ENCODE measurements at places on chromosomes 6 and 20.

- no peak for DNase-seq
Measured at GRCh38 chr20:52722926-52723688, 249.1 kb upstream of the TSHZ2 start.

DNA sequence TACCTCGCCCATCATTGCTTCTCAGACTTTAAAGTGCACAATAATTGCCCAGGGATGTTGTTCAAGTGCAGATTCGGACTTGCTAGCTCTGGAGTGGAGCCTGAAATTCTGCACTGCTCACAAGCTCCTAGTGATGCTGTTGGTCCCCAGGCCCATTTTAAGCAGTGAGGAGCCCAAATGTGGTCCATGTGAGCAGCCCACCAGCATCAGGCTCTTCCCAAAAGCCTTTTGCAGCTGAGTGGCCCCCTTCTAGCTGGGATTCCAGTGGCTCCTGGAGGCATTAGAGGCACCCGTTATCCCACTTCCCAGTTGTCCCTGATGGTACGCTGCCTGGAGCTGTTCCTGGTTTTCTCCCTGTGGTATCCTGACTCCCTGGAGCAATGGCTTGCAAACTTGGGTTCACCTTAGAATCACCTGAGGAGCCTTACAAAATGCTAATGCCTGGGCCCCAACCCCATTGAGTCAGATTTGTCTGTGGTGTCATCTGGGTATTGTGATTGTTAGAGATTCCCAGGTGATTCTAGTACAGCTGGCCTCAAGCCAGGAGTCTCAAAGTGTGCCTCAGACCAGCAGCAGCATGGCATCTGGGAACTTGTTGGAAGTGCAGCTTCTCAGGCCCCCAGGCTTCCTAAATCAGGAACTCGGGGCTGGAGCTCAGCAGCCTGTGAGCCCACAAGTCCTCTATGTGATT lies 186.9 kb upstream of the SLC24A3 start:
- no peak for DNase-seq

- DNase-seq = no peak
Measured at GRCh38 chr6:24752917-24753492, 21.7 kb upstream of the GMNN start.

- DNase-seq = no peak
Measured at GRCh38 chr6:157531986-157532365, 151.0 kb downstream of the ZDHHC14 start.

DNA sequence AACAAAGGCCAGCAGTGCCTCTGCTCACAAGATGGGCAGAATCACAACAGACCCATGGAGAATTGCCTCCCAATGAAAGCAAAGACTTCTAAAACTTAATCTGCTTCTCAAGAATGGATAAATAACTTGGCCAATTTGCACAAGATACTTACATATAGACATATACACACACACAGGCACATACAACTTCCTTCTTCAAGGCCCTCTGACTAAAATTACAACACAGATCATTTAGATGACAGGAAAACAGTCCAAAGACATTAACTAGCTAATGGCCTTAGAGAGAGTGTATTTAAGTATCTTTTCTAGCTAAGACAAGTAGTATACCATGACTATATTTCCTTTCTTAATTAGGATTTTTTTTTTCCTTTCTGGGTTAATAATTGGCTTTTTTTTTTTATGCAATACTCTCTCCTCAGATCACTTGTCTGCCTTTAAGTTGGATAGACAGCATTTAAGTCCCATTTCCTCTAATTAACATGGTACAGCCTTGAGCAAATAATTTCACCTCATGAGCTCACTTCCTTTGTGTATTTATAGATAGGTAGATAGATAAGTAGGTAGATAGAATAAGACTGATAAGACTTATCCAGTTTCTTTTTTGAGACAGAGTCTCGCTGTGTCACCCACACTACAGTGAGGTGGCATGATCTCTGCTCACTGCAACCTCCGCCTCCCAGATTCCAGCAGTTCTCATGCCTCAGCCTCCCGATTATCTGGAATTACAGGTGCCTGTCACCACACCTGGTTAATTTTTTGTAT lies 70.0 kb downstream of the NRSN1 start:
- no peak for DNase-seq

DNA sequence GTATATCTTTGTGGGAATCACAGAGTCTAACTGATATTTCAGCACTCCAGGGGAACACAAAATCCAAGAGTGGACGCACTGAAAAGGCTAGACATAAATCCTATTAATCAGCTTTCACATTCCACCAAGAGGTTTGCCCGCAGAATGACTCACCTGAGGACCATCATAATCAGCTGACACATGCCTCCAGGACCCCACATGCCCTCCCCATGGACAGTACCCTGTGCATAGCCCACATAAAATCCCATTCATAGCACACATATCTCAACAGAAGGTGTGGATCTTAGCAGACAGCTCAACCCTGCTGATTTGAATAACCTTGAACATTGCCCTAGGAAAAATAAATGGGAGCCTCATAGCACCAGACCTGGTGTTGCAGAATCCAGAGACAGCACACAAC lies 246.8 kb upstream of the TENT5A start:
- DNase-seq = no peak

- no peak for DNase-seq
Measured at GRCh38 chr20:58308290-58308679, 1.2 kb upstream of the RAB22A start.

DNA sequence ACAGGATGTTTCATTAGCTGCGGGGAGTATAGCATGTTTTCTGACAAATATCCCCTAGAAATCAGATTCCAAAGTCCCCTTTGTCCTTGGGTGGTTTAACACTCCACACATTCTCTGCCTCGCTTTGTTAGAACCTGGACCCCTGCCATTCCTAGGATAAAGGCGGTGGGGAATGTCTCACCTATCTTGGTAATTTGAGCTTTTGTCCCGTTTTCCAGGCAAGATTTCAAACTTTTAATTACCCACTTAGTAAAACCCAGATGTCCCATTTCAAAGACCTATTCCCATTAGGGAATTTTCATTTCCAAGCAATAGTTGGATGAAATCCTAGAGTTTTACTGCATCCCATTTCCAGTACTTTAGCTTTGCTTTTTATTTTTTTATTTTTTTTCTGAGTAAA lies 501.0 kb upstream of the MAP3K7 start:
- DNase-seq = no peak

DNA sequence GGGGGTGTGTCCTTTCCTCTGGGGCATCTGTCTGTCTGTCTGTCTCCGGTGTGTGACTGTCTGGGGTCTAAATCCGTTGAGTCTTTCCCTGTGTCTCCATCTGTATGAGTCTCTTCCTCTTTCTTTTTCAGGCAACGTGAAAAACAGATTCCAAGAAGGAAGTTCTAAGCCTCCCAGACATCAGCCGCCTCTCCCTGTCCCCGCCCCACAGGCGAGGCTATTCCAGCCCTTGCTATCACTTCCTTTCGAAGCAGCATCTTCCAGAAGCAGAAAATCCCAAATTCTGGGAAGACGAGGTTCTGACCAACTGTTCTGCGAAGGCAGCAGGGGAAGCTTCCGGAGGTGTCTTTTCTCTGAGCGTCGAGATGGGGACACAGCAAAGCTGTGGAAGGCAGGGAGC lies 34.0 kb downstream of the PMEPA1 start:
- DNase-seq = no peak

GRCh38 chr6:169722362-169723199 lies 1.7 kb downstream of the PHF10 start:
- no peak for DNase-seq

DNA sequence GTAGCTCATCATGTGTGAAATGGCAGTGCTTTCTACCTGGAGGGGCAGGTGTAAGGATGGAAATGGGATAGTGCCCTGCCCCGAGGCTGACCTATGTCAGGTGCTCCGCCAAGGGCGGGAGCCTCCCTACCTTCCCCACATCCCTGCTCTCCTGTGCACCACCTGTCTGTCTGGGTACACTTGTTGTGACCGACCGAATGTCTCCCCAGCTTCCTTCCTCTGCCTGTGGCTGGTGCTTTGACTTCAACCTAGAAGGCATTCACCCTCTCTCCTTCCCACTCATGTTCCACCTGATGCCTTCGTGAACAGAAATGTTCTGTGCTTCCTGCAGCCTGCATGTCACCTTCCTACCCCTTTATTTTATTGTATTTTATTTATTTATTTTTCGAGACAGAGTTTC lies 114.8 kb downstream of the SCML4 start:
- no peak for DNase-seq

GRCh38 chr6:7528565-7528964 lies 12.9 kb upstream of the DSP start:
- no peak for DNase-seq

GRCh38 chr6:95280686-95281273 lies 296.6 kb upstream of the MANEA start:
- DNase-seq = no peak

- no peak for DNase-seq
Measured at GRCh38 chr20:11581271-11581670, 336.4 kb upstream of the BTBD3 start.

DNA sequence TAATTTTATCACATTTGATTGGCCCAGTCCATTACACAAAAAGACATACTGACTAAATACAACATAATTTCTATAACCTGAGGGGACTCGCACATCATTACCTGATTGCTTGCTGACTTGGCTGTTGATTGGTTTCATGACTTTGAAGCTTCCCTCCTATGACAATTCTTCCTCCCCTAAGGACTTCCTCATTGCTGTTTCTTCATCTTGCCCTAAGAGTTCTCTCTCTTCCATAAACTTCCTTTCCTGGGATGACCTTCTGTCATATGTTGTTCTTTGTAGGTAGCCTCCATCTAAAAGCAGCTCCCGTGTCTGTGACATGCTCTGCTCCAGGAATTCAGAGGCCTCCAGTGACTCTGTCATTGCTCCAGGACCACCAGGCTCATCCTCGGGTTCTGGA lies 22.6 kb downstream of the RSPH3 start:
- no peak for DNase-seq

GRCh38 chr6:157674061-157674460 lies 149.0 kb upstream of the SNX9 start:
- DNase-seq = no peak

- no peak for DNase-seq
Measured at GRCh38 chr6:44257753-44258324, 511 bp upstream of the SLC35B2 start.

DNA sequence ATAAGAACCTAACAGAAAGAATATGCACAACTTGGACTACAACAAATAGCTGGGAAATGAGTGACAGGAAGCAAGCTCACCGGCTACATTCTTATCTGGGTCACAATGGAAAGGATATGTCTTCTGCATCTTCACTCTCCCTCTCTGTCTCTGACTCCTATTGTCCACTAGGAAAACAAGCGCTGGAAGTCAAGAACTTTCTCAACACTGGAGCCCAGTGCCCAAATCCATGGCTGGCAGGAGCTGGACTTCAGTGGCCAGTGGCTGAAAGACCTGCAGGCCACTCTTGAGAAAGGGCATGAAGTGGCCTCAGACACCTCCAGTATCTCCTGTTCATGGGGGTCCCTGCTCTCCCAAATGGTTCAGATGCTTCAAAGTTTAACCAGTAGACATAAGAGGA lies 62.0 kb downstream of the FAM50B start:
- DNase-seq = no peak

DNA sequence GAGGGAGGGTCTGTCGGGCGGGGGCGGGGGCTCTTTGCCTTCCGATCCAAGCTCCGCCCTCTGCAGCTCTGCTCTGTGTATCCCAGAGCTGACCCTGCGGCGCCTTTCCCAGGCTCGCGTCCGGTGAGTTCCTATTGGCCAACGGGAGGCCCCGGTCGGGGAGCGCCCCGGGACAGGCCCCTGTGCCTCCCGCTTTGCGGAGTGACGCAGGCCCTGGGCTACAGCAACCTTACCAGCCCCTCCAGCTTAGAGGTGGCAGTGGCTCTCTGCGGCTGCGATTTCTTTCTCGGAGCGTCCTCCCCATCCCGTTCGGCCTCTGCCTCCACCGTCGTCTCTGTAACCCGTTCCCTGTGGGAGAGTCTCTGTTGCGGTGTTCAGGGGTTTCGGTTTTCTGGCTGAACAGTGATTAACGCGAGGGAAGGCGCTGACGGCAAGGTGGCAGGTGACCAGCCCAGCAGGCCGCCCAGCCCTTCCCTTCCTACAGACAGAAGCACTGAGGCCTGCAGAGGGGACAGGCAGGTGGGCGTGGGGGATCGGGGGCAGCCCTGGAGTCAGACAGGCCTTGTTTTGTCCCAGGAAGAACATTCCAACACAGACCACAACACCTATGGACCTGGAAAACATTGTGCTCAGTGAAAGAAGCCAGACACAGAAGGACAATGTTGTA lies 18.1 kb upstream of the CEBPB start:
- no peak for DNase-seq

DNA sequence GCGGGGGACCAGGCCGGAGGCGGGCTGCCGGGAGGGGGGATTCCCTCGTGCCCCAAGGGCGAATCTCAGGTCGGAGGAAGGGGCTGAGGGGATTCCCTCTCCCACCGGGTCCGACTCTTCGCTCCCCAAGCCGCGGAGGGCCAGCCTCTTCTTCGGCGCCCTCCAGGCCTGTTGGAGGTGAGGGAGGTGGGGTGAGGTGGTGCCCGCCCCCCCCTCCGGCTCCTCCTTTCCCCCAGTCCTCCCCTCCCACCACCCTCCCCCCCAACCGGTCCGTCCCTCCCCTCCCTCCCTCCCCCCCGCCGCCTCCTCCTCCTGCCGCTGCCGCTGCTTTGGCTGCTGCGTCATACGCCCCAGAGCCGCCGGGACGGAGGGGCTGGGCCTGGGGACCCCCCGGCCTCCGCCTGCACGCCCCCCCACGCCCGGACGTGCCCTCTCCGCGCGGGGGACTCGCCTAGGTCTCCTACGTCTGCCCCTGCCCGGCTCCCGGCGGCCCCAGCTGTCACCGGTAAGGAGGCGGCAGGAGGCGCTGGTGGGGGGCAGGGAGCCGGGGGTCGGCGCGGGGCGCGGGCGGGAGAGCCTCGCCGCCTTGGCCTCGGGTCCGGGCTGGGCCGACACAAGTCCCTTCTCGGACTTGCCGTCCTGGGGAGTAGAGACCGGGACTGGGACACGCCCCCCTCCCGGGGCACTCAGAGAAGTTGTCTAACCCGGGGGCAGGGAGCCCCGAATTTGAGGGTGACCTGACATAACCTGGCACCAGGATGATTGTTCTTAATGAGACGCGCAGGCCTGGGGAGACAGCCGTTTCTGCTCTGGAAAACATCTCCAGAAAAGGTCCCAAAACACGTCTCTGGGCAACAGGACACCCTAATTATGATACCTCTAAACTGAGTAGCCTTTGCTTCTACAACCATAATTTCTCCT lies at the start of gene PHF1:
Gene PHF1, plus strand, starts transcription at position 304 of the 921 bp plus-strand sequence. CDS start 1,250 bp downstream, outside the sequence.
- peak; percentile 25 for DNase-seq
